Stimulated activated CD8-positive, alpha-beta memory T cell treated with anti-CD3 and anti-CD28 coated beads, Interleukin-15, amount 100 ng/mL, for 48 hours (primary cell): ENCODE measurements at places on chromosomes 13 and 19.

DNA sequence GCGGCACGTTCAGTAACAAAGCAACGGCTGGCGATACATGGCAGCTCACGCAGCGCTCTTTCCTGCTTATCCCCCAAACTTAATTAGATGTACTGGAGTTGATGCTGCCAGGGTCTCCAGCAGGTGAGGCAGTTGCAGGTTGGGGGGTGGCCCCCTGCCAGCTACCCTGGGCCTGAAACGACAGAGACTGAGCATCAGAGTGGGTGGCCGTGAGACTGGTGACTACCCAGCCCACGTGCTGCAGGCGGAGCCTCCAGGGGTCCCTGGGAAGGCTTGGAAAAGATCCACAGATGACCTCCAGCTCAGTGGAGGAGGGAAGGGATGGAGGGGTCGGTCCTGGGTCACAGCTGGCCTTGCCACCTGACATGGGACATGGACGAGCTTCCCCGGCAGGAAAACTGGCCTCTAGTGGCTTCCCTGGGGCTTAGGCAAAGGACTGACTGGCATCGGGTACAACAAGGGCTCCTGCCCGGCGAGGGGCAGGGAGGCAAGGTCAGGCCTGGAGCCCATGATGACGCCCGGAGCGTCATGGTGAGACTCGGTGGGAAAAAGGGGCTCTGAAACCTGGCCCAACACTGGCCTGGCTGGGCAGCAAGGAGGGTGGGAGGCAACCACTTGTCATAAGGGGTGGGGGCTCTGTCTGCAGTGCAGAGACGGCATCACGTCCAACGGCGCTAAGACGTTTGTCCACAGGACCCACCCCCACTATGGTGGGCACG, 24.0 kb downstream of the CILP2 start:
- no peak for DNase-seq

DNA sequence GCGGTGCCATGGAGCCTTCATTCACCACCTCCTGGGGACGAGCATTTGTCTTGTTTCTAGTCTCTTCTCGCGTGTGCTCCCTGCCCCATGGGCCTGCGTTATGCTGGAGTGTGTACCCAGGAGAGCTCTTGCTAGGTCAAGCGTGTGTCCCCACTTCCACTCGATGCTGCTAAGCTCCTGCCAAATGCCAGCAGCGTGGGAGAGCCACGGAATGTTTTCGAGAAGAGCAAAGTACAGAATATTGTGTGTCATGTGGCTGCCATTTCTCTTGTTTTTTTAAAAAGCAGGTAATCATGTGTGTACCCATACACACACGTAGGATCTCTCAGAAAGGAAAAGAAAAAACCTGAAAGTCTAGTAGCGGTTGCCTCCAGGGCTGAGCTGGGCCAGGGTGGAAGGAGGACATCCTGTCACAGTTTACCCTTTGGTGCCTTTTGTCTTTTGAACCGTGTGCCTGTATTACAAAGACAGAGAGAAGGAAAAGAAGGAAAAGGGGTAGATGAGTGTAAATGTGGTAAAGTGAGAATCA, 28.6 kb downstream of the PAK4 start:
- DNase-seq: no peak

DNA sequence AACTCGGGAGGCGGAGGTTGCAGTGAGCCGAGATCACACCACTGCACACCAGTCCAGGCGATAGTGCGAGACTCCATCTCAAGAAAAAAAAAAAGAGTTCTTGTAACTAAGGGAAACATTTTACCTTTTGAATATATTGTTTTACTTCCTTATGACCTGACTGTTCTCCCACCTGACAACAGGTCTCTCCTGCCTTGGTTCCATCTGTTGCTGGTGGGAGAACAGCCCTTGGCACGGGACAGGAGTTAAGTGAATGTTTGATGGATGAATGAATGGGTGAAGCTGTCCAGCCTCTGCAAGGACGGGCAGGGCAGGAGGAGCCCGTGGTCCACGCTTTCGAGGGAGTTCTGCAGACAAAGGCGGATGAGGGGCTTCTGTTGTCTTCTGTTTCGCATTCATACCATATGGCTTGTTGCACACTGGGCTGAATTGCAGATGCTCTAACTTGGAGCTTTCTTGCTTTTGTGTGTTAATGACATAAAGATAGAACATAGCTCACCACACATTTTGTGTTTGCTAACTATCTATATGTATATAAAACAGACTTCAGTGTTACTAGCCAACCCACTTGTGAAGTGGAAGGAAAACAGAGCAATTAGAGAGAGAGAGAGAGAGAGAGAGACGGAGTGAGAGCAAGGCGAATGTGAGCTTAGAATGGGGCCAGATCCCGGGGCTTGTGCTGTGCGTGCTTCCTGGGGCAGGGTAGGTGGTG, 16.2 kb upstream of the CCNE1 start:
- no peak for DNase-seq

- no peak for DNase-seq
These were observed 106.5 kb upstream of the SGCG start for GRCh38 chr13:23074075-23074828.

DNA sequence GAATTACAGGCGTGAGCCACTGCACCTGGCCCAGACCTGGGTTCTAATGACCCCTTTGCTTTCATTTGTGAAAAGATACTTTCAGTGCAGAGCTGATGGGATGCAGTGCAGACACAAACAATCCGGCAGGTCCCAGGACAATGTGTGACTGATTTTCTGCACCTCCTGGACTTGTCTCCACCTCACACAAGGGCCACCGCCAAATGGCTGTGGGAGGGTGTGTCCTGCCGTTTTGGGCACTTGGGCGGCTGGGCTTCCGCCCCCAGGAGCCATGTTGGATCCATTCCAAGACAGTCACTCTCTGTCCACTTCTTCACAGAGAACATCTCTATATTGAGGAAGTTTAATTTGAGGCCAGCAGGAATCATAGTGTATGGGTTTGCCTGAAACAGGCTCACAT, 112.3 kb upstream of the ZNF507 start:
- DNase-seq: no peak

DNA sequence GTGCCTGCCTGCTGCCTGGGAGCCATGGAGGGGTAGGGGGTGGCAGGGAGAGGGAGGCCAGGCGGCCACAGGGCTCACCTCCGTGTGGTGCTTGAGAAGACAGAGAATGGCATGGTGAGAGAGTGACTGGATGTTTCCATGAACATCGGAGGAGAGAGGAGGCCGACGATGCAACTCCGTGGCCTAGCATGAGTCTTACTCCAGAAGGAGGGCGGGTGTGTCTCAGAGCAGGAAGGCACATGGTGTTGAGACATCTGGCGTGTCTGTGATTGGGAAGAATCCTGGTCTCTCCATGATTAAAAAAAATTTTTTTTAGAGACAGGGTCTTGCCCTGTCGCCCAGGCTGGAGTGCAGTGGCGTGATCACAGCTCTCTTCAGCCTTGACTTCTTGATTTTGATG, 5.1 kb downstream of the IRGC start:
- DNase-seq: no peak

DNA sequence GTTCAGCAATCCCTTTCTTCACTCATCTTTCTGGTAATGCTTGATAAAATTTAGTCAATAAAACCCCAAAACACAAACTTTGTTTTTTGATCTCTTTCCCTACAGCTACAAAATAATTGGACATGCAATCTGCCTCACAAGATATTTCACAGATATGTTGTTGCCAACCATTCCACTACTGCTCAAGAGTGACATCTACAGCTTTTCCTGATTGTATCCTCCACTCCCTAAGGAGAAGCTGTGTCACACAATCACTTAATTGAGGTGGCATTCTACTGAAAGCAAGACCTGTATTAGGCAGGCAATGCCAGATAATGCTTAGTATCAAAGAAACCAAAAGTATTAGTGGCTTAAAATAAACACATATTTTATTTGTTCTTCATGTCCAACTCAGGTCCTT, 1646.2 kb upstream of the SPRY2 start:
- DNase-seq: no peak

DNA sequence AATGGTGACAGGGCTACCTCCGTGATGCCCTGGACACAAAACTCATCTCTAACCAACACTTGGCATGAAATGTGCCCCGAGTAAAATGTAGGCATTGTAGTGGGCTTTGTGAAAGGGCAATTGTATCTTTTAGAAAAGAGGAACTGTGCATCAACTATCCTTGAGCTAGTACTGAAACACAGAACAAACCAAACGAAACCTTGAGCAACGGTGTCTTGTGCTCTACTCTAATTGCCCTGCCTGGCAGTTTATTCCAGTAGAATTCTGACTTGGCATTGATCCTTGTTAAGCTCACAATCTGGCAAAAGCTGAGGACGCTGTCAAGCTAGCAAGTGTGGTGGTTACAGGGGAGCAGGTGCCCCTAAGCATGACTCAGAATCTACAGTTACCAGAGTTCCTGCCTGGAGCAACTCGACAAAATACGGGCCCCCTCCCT, 707.1 kb upstream of the SPRY2 start:
- no peak for DNase-seq

DNA sequence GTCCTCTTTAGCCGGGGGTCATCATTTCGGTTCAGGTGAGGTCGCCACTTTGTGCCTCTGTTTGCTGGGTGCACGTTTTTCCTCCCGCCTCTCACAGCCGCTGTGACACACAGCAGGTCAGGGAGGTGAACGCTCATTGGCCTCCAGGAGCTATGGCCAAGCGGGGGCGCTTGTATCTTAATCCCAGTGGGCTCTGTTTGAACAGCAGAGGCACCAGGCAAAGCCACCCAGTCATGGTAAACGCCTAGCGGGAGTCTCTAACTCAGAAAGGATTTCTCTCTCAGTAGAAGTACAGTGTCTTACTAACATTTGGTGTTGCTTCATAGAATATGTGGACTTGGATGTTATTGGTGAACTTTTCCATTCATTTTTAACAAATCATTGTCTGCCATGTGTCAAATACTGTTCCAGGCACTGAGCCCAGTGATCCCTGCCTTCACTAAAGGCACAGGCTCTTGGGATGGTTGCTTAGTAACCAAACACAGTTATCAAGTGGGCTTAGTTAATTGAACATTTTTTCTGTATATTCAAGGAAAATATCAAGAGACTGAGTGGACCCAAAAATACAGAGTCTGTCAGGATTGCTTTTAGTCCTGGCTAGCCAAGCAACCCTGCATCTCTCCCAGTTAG, 186.7 kb downstream of the STK24 start:
- no peak for DNase-seq

DNA sequence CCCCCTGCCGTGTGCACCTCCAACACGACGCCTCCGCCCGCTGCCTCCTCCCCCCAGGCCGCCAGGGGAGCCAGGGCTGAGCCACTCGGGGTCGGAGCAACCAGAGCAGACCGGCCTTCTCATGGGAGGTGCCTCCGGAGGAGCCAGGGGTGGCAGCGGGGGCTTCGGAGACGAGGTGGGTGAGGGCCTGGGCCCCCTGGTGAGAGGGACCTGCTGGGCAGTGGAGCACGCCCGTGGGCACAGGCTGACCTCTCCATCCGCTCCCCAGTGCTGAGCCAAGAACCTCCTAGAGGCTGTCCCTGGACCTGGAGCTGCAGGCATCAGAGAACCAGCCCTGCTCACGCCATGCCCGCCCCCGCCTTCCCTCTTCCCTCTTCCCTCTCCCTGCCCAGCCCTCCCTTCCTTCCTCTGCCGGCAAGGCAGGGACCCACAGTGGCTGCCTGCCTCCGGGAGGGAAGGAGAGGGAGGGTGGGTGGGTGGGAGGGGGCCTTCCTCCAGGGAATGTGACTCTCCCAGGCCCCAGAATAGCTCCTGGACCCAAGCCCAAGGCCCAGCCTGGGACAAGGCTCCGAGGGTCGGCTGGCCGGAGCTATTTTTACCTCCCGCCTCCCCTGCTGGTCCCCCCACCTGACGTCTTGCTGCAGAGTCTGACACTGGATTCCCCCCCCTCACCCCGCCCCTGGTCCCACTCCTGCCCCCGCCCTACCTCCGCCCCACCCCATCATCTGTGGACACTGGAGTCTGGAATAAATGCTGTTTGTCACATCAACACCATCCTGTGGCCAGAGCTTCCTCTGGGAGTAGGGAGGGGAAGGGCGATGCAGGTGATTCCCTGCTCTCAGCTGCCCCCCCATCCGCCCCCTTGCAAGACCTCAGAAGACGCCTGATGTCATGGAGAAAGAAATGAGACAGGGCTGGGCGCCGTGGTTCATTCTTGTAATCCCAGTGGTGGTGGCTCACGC, 12.0 kb downstream of the BCAM start:
- DNase-seq: no peak

DNA sequence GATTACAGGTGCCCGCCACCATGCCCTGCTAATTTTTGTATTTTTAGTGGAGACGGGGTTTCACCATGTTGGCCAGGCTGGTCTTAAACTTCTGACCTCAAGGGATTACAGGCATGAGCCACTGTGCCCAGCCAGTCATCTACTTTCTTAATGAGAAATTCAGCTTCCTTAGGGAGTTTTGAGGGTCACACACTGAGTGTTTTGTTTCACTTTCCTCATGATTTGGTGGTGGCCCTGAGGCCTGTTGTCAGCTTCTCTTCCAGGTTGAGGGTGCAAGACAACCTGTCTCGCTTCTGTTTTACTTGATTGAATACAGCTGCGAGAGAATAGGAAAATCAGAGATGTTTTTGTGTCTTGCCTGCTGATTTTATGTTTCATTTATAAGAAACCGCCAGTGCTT, 9.9 kb downstream of the FRY start:
- no peak for DNase-seq

GRCh38 chr13:67554746-67555452, 324.8 kb upstream of the PCDH9 start:
- no peak for DNase-seq

- no peak for DNase-seq
These were observed 2166.4 kb downstream of the PCDH9 start for GRCh38 chr13:65063753-65064152.

DNA sequence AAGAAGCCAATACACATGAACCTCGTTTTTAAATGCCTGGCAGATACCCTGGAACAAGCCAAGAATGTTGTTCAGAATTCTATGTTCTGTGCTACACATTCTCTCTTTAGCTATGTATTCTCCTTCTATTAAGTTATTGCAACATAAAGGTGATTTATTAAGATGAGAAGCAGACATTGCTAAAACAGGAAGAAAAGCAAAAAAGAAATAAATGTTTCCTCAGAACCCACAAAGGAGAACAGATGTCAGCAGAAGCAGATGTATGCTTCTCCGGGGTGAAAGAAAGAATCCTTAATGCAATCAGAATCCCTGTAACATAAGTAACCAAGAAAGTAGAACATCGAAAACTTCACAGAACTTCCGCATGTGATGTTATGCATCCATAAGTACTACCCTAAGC, 302.9 kb downstream of the DCT start:
- no peak for DNase-seq

DNA sequence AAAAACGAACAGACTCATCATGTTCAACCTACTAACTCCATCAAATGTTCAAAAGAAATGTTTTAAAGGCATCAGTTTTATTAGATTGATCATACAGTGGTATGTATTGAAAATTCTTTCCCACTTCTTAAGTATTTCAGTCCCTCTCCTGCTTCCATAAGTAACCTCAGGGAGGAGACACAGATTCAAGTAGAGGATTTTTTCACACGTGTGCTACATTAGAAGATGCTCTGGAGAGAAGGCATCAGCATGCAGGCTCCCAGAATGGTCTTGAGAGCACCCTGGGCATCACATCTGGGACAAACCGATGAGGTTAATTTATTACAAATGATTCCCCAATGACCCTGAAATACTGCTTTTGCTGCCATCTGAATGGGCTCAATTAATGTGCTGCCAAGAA, 3.6 kb downstream of the GPR12 start:
- no peak for DNase-seq
